NCI-H1105 treated with DMSO at 0.1 percent for 48 hours (cell line): ENCODE measurements at places on chromosomes 16 and 17.

GRCh38 chr17:65039336-65039988 is 17.1 kb downstream of the GNA13 start:
- DNase-seq = no peak

DNA sequence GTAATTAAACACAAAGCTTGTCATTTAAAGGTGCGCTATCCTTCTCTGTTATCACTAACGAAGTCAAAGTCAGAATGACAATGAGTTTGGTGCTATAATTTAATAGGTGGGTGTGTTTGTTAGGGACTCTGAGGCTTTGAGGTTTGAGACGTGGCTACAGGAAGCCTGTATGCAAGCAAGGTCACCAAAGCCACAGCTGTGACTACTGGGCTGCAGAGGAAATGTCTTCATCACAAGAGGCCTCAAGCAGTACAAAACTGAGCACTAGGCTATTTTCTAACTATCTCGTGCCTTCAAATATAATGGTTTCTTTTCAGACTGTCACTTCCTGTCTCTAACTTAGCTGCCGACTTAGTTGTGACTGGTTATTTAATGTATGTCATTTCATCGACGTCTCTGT is 141.2 kb downstream of the AATF start:
- DNase-seq = no peak

DNA sequence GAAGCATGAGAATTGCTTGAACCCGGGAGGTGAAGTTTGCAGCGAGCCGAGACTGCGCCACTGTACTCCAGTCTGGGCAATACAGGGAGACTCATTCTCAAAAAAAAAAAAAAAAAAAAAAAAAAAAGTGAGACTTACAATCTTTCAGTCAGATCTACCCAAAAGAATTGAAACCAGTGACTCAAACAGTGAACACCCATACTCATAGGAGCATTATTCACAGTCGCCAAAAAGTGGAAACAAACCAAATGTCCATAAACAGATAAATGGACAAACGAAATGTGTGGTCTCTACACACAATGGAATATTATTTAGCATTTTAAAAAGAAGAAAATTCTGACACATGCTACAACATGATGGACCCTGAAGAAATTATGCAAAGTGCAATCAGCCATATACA is 9.1 kb upstream of the SCNN1B start:
- no peak for DNase-seq

GRCh38 chr17:14427900-14428647 is 127.2 kb downstream of the HS3ST3B1 start:
- no peak for DNase-seq

GRCh38 chr17:36144014-36144413 is 32.4 kb downstream of the TBC1D3B start:
- DNase-seq = no peak

DNA sequence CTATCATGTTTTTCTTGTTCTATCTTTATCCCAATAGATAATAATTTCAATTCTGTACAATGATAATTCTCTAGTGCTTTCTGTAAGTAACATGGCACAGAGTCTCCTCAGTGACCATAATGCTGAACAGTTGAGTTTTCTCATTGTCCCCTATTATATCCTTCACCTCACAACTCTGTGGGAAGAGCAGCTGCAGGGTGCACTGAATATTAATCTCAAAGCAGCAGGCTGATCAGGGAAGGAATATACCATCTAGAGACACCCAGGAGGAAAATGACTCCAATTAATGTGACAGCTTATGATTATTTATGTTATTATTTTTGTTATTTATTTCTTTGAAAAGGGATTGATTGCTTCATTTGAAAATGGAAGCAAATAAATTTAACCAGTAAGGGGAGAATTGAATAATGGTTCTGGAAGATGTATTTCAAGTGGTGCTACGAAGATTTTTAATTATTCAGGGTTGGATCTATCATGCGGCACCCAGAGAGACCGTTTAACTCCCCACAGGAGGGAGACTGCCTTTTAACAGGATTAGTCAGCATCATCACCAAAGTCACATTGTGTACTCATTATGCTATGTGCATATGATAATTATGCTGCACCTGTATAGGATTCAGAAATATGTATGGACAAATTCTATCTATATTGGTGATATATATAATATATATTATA is 1015.7 kb upstream of the GOT2 start:
- no peak for DNase-seq

DNA sequence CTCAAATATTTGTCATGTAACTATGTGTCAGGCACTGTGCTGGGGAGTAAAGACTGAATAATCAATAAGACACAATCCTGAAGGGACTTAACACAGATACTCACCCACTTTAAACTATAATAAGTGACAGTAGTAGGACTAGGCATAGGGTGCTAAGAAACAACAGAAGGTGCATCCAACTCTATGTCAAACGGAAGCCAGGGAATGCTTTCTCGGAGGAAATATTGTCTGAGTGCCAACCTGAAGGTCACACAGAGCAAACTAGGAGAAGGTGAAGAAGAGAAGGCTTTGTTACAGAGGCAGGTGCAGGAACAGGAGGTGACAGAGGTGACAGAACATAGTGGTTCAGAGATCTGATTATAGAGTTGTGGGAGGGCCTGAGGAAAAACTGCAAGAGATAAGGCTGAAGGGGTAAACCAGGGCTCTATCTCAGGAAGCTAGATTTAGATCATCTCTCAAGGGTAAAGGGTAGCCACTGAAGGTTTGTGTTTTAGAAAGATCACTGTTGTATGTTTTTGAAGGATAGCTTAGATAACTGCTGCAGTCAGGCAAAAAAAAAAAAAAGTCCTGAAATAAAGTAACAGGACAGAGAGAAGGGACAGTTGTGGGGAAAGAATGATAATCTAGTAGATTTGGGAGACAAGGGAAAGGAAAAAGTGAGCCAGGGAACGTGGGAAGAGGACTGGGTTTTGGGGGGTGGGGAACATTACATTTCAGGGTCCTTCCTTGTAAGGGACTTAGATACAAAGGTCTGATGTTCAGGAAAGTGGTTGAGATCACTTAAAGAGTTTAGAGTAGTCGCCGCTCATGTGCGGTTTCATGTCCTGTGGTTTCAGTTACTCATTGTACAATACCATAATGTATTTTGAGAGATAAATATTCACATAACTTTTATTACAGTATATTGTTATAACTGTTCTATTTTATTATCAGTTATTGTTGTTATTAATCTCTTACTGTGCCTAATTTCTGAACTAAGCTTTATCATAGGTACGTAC is 85.6 kb upstream of the NETO2 start:
- DNase-seq = no peak

- no peak for DNase-seq
These were observed 36.1 kb downstream of the GPATCH8 start for GRCh38 chr17:44467108-44467507.

DNA sequence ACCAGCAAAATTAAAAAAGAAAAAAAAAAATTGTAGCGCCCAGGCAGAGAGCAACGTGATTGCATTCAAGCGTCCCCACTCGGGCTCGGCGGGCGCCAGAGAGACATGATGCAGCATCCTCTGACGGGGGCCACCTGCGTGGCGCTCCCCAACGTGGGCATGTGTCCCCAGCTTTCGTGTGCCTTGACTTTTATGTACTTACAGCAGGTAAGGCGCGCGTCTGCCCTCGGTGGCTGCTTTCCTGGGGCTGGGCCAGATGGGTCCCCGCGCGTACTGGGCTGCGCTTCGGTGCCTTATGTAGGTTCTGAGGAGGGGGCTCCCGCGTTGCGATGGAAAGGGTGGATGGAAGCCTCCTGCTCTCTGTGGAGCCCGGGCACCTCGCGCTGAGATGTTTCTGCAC is 28.4 kb upstream of the RBFOX1 start:
- DNase-seq = no peak

- DNase-seq = no peak
These were observed 4.0 kb downstream of the WNK4 start for GRCh38 chr17:42784409-42784808.

DNA sequence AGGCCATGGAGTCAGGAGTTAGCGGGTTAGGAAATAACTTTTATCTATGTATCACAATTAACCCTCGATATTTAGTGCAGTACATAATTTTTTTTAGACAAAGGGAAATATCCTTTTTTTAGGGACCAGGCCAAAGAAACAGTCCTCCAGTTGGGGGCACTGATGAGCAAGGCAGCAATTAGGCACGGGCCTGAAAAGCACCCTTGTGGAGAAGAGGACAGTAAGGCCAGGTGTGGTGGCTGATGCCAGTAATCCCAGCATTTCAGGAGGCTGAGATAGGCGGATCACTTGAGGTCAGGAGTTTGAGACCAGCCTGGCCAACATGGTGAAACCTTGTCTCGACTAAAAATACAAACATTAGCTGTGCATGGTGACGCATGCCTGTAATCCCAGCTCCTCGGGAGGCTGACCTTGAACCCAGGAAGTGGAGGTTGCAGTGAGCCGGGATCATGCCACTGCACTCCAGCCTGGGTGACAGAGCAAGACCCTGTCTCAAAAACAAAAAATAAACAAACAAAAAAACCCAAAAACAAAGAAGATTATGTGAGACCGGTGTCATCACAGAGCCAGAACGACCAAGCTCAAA is 158.3 kb upstream of the NOL11 start:
- DNase-seq = no peak

DNA sequence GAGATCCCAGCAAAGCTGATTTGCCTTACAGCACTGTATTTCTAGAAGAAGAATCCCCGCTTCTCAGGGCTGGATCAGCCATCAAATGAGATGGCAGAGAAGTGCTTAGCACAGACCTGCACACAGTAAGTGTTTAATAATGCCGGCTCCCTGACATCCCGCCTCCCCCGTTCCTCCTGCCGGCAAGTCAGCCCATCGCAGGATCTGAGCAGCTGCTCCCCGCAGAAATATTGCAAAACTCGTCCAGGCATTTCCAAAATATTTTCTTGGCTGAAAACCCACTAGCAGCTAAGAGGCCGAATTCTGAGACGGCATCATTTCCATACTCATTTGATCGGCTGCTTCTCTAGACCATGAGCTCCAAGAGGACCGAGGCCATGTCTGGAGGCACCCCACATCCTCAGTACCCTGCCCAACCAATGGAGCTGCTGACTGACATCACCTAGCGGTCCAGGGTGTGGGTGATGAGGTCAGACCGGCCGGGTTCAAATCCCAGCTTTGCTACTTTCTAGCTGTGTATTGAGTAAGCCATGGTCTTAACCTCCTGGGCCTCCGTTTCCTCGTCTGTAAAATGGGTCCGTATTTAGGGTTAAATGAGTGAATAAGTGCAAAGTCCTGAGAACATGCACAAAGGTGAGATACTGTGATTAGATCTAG is 251.5 kb downstream of the KATNIP start:
- no peak for DNase-seq

DNA sequence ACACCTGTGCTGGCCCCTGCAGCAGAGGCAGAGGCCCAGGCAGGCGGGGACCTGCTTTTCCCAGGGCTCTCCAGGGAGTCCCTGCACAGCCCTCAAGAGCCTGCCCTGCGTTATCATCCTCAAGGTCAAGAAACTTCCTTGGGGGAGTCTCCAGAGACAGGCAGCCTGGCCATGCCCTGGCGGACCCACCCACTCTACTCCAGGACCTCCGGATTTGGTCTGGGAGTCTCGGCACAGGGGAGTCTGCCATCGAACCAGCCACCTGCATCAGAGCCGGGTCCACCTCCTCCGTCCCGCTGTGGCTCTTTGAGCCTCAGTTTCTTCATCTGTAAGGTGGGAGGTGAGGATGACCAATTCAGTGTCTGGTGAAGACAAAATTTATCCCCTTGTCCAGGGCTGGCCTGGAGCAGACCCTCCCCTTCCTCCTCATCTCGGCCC is 75.3 kb upstream of the TNRC6C start:
- no peak for DNase-seq

- peak; percentile 63 for DNase-seq
These were observed 348.3 kb downstream of the CPPED1 start for GRCh38 chr16:12455287-12455798.

GRCh38 chr16:739560-740458 is 988 bp downstream of the CIAO3 start:
- DNase-seq = no peak

GRCh38 chr17:79053251-79053925 is 21.2 kb upstream of the ENGASE start:
- no peak for DNase-seq

DNA sequence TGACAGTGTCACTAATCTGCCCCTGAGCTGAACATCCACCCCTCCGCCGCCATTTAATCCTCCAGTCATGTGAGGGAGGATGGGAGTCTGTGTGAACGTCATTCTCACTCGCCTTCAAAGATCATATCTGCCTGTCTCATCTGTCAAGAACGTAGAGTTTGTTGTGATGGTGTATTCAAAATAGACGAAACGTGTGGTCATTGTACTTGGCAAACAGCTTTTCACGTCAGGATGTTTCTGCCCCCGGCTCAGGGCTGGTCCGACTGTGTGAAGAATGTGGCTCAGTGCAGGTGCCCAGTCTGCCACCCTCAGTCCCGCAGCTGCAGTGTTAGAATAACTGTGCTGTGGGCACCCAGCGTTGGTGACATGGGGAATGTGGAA is 148.0 kb downstream of the KCNJ12 start:
- no peak for DNase-seq

- DNase-seq = no peak
These were observed 33.8 kb downstream of the DEF8 start for GRCh38 chr16:89982318-89982717.

DNA sequence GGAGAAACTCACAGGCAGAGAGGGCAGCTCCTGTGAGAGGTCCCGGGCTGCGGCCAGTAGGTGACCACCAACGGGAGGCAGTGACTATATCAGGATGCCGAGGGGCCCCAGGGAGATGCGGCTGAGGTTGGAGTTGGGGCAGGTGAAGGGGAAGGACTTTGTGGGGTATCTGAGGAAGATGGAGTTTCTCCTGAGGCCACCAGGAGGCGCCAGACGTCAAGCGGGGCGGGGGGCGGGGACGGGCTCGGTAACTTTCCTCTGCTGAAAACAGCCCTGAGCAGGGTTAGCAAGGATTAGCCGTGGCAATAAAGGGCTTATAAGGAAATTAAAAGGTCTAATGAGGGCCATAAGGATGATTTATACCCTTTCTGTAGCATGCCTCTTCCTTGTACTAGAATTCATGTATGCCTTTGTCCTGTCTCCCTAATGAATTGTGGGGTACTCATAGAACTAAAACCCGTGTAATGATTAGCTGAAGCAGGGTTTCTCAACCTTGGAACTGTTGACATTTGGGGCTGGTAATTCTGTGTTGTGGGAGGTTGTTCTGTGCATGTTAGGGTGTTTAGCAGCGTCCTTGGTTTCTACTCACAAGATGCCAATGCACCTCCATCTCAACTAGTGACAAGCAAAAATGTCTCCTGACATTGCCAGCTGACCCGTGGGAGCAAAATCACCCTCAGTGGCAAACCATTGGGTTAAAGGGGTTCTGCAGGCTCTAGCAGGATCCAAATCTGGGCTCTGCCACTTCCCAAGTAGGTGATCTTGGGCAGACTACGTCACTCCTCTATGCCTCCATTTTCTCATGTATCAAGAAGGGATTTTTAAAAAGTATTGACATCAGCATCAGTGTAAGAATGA is 74.8 kb upstream of the GRIN2A start:
- no peak for DNase-seq

GRCh38 chr16:55662644-55663031 is 6.8 kb downstream of the SLC6A2 start:
- no peak for DNase-seq

DNA sequence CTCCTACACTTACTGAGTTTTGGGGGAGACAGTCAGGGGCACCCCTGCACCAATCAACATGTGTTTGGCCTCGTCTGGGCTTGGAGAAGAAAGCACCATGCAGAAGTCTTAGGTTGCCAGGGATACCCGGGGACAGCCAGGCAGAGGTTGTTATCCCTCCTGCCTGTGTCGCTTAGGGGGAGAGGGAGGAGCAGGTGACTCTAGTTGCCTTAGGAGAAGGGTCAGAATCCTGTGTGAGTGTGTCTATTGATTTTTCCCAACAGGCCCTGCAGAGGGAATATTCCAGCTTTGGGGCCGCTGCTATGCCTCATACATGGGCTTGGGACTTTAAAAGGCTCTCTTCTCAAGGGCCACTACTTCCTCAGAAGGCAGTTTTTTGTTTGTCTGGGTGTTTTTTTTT is 89.1 kb downstream of the RGS9 start:
- no peak for DNase-seq

GRCh38 chr16:85535352-85536072 is 77.6 kb upstream of the GSE1 start:
- no peak for DNase-seq
